Hindlimb muscle (tissue), 1 donor: ENCODE measurements at places on chromosomes 13 and 19.
A peak's percentile ranks its signal among the peaks of the same experiment; 100 is the strongest.

- no peak for DNase-seq
Measured at GRCh38 chr19:40446263-40446784, 2.2 kb upstream of the SERTAD3 start.

- no peak for DNase-seq
Measured at GRCh38 chr19:8486661-8487136, 15.7 kb downstream of the PRAM1 start.

- no peak for DNase-seq
Measured at GRCh38 chr13:43988302-43988701, 108.6 kb downstream of the LACC1 start.

DNA sequence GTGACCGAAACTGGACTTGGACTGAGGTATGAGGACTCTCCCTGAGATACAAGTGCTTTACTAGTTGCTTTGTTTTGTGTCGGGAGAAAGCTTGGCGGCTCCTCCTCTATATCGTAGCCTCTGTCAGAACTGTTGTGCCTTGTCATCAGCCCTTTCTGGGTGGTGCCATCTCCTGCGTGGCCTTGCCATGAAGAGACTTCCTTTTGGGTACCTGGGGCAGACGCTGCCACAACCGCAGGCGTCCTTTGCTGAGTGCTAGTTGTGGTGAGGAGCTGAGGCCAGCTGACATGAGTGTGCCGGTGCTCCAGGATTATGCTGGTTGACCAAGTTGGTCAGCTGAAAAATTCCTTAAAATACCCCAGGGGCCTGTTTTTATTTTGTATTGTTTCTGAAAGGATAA lies 124.5 kb downstream of the AKAP11 start:
- DNase-seq = no peak

DNA sequence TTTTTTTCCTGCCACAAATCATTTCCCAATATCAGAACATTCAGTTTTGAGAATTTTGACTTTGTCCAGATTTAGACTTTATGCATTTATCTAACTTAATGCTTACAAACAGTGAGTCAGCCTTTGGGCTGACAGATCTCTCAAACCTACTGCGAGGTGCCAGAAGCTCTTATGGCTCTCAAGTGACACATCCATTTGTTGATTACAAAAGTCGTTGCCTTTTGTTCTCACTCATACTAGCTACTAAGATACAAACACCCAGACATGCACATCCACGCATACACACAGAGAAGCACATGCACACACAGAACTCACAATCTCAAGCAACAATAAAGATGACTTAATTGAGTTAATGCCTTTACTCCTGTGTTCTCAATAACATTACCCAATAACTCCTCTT lies 1147.5 kb downstream of the DIAPH3 start:
- DNase-seq = no peak

- DNase-seq = no peak
Measured at GRCh38 chr13:22320991-22321390, 650.1 kb downstream of the FGF9 start.

- DNase-seq = no peak
Measured at GRCh38 chr19:47726467-47726866, 13.2 kb downstream of the EHD2 start.

DNA sequence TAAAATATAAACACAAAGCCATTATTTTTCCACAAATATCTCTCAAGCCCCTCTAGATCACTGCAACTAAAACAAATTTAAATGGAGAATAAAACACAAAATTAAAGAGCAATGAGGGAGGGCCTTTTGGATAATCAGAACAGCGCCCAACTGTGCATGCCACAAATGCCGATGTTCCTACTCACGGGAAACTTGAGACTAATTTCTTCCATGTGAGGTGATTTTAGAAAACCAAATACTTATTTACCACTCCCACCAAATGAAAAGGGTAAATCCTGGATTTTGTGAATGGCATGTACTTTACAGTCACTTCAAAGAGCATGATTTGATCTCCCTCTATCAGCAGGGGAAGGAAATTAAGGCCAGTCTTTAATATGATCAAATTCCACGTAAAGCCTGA lies 74.8 kb downstream of the SLC7A1 start:
- no peak for DNase-seq

DNA sequence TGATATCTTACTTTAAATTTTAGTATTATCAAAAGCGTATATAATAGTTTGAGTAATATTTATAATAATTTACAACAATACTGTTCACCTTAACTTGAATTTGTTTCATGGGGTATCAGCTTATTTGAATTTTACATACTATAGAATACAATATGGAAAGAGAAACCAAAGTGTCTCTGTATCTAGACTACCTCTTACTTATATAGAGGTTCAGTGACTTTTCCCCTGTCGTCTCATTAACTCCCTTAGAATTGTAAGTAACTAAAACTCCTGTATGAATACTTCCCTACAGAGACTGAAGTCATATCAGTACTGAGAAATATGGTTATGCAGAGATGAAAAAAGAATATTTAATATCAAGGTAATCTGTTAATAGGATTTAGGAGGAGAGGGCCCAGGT lies 26.8 kb downstream of the COG6 start:
- DNase-seq = no peak

DNA sequence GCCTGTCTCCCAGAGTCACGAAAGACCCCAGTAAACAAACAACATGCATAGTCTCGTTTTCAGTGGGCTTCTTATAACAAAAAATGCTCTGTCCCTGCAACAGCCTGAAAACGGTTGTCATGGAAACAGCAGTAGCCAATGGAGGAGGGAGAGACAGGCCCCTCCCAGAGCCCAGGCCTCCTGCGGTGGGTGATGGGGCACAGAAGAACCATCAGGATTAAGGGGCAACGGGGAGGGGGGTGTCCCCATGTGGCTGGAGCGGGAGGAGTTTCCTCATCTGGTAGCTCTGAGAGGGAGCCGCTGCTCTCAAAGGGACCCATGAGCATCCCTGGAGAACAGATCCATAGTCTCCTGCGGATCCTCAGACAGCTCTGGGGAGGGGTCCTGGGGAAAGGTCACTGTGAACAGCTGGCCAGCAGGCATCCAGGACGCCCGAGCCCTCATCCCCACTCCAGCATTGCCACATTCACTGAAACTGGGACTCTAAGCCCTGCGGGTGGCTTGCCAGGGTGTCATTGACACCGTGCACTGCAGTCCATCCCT lies 37.5 kb upstream of the PNMA8B start:
- DNase-seq = no peak

DNA sequence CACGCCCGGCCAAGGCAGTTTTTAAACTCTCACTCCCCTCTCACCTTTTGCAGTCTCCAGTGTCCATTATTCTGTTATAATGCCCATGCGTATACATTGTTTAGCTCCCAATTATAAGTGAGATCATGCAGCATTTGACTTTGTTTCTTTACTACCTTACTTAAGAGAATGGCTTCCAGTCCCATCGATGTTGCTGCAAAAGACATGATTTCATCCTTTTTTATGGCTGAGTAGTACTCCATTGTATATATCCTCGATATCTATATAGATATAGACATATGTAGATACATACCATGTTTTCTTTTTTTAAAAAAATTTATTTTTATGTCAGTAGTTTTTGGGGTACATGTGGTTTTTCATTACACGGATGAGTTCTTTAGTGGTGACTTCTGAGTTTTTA lies 8.4 kb downstream of the OR7D2 start:
- no peak for DNase-seq

GRCh38 chr13:57665481-57665880 lies 33.9 kb downstream of the PCDH17 start:
- peak; percentile 27 for DNase-seq

GRCh38 chr19:46692918-46693722 lies 23.8 kb downstream of the PRKD2 start:
- DNase-seq = no peak

GRCh38 chr13:49667773-49668172 lies 23.5 kb downstream of the EBPL start:
- DNase-seq = no peak

GRCh38 chr19:39969266-39969665 lies 1.7 kb upstream of the PSMC4 start:
- DNase-seq = no peak
